ENCODE measurements at places on chromosomes 7 and 10. TPM values are rescaled to one million over a fixed set of nuclear protein-coding genes. Genes with fewer than 3 reads are reported as not detected.

- no peak for DNase-seq
Observed at GRCh38 chr7:74228951-74229900, 19.4 kb downstream of the LAT2 start.

Gene NFE2L3
- total RNA-seq: 8.2 TPM

Gene HECW1
- not detected for total RNA-seq

DNA sequence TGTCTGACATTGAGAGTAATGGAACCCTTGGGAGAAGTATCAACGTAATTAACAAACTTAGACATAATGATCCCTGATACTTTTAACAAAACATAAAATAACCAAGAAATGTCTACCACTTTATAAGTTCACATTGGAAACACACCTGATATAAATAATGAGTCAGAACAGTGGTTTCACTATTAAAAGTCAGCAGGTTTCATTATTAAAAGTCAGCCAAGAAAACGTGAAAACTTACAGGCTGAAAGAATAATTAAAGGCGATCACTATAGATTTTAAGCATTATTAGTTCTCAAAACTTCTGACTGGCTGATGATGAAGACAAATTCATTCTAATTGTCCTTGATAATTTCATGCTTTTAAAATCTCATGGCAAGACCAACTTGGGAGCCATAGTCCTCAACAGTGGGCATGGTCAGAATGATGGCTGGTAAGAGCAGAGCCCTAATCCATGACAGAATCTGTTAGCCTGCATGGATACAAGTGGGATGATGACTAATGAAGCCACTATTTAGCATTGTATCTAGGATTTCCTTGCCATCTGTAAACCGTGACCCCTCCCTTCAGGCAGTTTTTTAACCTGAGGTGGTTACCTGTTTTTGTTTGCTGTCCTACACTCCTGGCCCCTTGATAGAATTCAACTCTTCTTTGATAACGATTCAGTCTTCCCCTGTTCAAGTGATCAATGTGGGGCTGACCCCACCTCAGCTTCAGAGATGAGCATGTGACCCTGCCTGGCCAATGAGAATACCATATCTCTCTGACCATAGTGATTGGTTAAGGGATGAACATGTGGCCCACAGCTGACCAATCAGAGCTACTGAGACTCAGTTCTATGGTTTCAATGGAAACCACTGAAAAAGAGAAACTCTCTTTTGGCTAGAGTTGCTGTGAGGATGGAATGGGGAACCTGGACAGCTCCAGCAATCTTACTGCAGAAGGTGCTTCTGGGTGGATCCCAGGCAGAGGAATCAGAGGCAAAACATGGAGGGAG, 151.0 kb downstream of the PLPP4 start:
- no peak for DNase-seq

GRCh38 chr7:136325578-136325977, 348.4 kb upstream of the MTPN start:
- DNase-seq: peak; percentile 19

- peak; percentile 21 for DNase-seq
Observed at GRCh38 chr10:98589007-98589406, 142.3 kb upstream of the HPS1 start.
